ENCODE measurements at places on chromosomes 5 and 9. TPM values are rescaled to one million over a fixed set of nuclear protein-coding genes. Genes with fewer than 3 reads are reported as not detected.

- no peak for DNase-seq
Measured at GRCh38 chr5:93297116-93297515, 283.9 kb downstream of the NR2F1-AS1 start.

DNA sequence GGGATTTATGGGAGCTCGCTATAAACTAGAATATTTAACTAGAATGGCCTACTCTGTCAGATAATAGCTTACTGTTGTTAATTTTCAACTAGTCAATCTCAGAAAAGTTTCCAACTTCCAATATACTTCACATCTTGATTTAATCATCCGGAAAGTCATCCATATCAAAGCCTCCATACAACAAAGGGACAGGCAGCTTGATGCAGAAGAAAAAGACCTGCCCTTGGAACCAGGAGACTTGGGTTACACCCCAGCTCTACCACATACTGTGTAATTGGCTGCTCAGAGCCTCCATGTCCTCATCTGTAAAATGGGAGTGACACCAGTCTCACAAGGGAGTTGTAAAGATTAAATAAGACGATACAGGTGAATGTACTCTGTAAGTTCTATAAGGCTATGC lies 1.9 kb downstream of the PTPN3 start:
- no peak for DNase-seq

- no peak for DNase-seq
Measured at GRCh38 chr9:129930743-129931142, 95.5 kb downstream of the USP20 start.

The FLT4 gene
- total RNA-seq, result not detected

The BAAT gene
- not detected for total RNA-seq

The C9orf152 gene
- not detected for total RNA-seq
